Activated CD8-positive, alpha-beta memory T cell treated with anti-CD3 and anti-CD28 coated beads for 1 hour (primary cell): ENCODE measurements at places on chromosomes 6 and 20.

- no peak for DNase-seq
These were observed 244.9 kb downstream of the HIVEP2 start for GRCh38 chr6:142700032-142700431.

DNA sequence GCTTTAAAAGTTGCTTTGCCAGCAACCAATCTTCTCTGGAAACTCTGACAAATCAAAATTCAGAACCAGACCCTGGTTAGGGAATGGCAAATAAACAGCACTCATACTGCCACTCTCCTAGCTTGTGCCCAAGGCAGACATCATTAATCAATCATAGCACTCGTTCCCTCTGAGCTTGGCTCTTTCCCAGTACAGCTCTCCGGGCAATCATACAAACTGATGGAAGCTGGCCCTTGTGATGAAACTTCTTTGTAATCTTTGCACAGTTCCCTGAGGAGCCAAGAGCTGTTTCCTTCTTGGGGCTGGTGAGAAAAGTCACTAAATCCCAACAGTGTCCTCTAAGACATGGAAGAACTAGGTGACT lies 34.7 kb downstream of the KIAA1755 start:
- DNase-seq: no peak

- no peak for DNase-seq
These were observed 31.5 kb downstream of the NINL start for GRCh38 chr20:25553819-25554296.

DNA sequence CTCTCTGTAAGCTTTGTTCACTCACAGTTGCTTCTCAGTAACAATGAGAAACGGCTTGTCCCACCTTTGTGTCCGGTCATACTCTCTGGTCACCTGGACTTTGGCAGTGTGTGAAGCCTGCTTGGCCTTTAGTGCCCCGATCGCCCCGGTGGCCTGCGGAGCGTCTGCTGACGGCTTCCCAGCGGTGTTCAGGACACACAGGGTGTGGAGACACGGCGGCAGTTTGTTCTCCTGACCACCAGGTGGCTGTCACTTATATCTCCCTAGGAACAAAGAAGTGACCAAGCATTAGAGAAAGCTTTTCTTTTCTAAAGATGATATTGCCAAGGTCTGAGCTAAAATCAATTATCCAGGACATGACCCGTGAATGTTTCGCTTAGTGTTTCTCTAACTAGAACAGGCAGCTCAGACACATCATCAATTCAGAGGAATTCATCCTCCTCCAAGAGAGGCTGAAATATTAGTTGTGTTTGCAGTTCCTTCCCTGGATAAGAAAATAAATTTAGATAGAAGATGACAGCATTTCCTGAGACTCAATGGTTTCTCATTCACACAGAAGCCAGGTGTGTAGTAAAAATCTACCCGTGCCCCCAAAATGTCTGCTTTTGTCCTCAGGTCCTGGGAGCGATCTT lies 167.4 kb upstream of the THBS2 start:
- no peak for DNase-seq

DNA sequence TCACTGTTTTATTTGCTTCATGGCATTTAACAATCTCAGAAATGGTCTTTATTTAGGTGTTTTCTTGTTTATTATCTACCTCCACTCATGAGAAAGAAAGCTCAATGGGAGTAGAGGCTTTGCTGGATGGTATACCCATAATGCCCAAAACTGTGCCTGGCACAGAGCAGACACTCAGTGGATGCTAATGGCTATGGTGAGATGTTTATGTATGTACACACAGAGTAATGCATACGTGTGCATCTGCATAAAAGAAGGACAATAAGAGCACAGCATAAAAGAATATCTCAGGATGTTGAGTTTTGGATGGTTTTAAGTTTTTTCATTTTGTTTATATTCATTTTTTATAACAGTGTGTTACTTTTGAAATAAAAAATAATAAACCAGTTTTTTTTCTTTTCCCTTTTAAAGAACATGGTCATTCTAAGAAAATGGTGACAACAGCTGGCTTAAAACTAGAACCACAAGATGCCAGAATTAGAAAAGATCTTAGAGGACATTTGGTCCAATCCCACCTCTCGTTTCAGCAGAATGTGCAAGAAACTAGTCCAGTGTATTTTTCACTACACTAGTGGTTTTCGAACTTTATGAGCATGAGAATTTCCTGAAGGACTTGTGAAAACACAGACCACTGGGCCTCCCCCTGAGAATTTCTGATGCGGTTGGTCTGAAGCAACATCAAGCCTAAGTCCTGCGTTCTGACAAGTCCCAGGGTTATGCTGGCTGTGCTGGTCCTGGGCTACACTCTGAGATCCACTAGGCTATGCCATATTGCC lies 131.9 kb downstream of the FYN start:
- no peak for DNase-seq

DNA sequence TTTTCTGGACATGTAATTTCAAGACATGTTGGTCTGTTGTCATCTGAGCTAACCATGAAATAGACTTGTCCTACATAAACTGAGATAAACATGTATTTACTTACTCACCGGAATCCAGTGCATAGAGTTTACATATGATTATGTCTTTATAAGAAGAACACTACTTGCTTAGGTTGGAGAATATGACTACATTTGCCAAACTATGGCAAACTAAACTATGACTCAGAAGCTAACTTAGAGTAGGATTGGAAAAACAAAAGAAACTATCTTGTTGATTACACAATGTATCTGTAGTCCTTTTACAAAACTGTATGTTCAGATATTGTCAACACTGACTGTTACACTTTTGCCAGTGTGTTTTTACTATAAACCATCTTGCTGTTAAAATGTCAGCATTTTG lies 113.3 kb downstream of the CRYBG1 start:
- no peak for DNase-seq

DNA sequence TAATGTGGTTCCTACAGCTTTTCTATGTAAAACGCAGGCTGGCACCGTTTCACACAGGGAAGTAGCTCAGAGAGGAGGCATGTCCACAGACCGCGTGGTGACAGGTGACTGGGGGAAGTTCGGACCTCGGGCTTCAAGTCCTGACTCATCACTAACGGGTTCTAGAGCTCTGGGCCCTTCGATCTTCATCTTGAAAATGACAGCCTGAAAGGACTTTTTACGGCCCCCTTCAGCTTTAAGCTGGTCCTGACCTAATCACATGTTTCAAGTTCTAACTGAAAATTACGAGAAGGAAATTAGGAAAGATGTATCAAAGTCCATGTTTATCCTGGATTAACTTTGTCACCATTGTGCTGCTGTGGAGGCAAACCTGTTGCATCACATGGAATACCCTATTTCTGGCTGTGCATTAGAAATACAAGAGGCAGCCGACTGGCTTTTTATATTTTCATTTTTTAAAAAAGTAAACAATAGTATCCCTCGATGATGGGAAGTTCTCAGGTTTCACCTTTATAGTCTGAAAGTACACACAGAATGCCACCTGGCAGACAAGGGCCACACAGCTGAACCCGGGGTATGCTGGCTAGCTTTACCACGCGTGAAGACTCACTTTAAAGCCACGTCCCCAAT lies 2.0 kb downstream of the MAN1A1 start:
- no peak for DNase-seq

DNA sequence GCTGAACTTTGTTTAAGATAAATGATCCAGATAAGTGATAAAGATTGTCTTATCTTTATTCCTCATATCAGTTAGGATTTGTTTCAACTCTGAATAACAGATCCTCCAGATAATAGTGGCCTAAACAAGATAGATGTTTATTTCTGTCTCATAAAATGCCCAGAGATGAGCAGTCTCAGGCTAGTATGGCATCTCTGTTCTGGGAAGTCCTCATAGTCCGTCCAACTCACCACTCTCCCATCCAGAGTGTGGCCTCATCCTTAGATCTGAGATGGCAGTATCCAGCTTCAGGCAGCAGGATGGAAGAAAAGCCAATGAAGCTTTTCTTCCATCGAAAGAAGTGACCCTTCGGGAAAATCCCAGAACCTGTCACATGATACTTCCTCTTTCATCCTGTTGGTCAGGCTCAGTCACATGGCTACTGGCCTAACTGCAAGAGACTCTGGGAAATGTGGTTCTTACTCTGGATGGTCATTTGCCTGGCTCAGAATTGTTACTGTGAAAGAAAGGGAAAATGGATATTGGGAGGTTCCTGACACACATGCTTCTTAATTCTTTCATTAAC lies 29.4 kb upstream of the TAGAP start:
- DNase-seq: no peak

DNA sequence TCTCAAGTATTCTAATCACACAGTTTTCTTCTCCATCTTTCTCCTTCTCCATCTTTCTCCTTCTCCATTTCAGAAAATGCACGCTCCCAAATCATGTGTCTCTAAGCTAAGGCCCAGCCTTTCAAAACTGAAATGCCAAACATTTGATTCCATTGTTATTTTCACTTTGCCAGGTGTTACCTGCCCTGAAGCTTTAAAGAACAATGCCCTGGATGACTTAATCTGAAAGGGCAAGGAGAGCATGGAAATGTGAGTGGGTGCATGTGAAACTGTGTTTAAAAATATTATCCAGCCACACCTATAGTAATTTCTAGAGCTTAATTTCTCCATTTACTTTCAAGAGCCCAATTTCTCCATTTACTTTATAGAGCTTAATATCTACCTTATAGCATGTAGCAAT lies 42.4 kb upstream of the GCLC start:
- no peak for DNase-seq

DNA sequence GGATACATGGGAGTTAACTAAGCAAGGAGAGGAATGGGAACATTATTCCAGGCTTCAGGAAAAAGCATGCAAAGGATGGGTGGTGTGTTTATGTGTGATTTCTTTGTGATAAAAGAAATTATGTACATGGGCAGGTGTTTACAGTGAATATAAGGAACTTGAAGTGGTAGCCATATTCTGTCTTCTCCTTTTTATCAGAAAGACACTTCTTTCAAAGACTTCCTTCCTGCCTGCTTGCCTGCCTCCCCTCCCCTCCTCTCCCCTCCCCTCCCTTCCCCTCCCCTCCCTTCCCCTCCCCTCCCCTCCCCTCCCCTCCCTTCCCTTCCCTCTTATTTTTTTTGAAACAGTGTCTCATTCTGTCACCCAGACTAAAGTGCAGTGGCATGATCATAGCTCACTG lies 14.4 kb downstream of the CYB5R4 start:
- no peak for DNase-seq

DNA sequence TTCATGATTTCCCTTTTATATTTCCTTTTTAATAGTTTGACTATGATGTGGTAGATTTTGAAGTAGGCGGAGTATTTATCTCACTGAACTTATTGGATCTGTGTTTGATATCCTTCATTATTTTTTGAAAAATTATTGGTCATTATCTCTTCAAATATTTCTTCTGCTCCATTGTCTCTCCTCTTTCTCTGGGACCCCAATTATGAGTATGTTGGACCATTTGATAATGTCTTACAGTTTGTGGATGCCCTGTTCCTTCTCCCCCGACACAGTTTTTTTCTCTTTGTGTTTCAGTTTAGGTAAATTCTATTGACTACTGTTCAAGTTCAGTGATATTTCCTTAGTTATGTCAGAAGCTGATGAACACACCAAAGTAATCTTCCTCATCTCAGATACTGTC lies 49.4 kb upstream of the COL10A1 start:
- DNase-seq: no peak

DNA sequence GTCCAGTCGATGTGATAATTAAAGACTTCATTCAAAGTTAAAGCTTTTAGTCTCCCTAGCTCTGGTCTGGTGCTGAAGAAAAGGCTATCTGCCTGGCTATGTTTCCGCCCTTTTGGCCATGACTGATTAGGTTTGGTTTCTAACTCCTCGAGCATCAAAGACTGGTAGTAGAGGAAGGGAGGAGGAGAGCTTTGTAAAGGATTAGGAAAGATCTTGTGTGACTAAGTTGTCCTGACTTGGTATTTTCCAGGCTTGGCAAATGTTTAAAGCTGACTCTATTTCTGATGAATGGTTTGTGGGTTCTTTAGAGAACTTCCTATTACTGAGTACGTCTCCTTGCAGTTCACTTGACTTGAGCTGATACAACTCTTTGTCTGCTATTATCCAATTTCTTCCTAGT lies 312.9 kb downstream of the GJA1 start:
- no peak for DNase-seq

- DNase-seq: no peak
These were observed 3.2 kb upstream of the PMEPA1 start for GRCh38 chr20:57712851-57713504.

DNA sequence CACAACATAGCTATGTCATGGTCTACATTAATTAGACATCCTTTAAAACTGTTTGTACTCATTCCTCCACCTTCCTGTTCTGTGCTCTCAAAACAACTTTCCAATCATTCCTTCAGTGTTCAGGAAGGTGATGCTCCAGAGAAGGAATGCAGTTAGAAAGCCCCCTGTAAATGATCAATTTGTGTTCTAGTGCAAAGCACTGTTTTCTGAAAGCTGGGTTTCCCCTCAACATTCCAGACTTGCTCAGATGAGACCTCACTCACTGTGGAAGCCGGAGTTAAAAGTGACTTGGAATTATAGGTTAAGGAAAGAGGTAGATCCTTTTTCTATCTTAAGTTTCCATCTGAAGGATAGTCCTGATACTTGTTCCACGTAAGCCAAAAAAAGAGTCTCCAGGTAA lies 95.9 kb downstream of the BMP2 start:
- DNase-seq: no peak

DNA sequence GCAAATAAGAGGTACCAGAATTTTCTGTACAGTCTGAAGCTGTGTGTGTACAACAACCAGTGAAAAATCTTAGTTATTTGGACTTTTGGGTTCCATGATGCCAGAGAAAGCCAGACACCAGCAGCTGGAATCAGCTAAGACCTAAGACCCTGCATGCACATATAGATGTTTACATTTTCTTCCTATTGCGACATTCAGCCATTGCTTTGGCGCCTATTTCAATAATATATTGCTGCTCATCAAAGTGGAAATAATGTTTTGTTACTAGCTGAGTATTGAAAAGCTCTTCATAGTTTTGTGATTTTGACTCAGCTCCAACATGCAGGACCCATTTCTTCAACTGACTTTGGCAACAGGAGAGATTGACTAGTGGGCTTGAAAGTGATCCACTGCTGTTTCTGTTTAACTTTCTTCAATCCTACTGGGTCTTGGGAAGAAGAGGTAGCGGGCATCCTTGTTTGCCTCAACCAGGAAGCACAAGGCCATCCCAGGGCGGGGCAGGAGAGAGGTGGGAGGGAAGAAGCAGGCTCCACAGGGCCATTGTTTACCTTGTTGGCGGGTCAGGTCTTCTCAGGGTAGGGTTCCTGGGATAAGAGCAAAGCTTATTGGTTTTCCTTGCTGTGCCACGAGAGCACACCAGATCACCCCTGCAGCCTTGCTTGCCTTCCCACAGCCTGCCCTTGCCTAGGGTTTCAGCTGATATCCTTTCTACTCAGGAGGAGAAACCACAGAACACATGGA lies 101.3 kb upstream of the ESR1 start:
- DNase-seq: no peak

GRCh38 chr6:151445482-151445881 lies 6.4 kb downstream of the RMND1 start:
- DNase-seq: no peak

DNA sequence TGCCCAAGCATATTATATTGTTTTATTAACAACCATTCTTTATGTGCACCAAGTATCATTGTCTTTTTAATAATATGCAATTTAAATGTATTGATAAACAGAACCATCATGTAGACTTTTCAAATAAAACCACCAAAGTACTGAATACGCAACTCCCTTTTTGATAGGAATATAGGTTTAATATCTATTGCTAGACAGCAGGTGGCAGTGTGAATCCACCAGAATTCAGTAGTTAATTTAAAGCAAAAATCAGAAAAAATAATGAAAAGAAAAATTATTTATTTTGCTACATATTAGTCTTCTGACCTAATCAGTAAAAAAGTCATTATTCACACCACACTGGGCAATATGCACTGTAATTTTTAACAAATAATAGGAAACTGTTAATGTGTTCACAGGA lies 143.7 kb downstream of the KLHL32 start:
- DNase-seq: no peak
